Lung microvascular endothelial cell (primary cell): ENCODE measurements at places on chromosomes 6 and 20. TPM values are rescaled to one million over a fixed set of nuclear protein-coding genes. Genes with fewer than 3 reads are reported as not detected.

PRDM1 gene
- total RNA-seq = 0.40 and 1.3 TPM in 2 replicates

MATN4 gene
- not detected in 2 replicates for total RNA-seq

DNA sequence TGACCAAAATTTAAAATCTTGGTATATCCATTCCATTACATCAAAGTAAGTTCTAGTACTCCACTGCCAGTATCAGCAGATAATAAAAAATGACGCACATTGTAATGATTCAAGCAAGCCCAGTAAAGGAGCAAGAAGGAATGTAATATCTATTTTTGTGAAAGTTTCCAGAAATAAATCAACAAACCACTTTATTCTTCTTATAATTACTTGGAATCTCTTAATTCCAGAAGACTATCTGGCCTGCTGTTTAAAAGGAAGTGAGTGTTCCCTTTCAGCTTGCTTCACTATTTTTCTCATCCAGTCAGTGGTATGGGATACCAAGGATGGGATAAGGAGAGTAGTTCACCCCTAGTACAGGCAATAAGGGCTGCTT, 42.2 kb upstream of the DSE start:
- DNase-seq = no peak

DNA sequence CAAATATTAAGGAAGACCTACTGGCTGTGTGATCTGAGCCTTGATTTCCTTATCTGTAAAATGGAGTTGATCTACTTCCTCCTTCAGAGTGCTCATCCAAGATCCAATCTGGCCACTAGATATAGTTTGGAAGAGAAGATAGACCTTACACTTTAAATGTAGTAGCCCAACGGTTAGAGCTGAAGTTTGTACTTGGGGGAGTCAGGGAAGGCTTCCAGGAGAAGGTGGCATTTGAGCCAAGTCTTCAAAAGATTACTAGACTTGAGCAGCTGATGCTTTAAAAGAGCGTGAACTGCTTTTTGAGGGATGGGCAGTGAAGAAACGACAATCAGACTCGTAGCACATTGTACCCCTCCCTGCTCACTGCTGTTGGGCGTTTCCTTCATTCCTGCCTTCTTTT, 3.6 kb downstream of the LBP start:
- no peak for DNase-seq

GRCh38 chr20:37777012-37777950, 83.5 kb downstream of the CTNNBL1 start:
- DNase-seq = no peak

GRCh38 chr6:141726248-141726647, 406.5 kb upstream of the GJE1 start:
- DNase-seq = peak; percentile 31

DNA sequence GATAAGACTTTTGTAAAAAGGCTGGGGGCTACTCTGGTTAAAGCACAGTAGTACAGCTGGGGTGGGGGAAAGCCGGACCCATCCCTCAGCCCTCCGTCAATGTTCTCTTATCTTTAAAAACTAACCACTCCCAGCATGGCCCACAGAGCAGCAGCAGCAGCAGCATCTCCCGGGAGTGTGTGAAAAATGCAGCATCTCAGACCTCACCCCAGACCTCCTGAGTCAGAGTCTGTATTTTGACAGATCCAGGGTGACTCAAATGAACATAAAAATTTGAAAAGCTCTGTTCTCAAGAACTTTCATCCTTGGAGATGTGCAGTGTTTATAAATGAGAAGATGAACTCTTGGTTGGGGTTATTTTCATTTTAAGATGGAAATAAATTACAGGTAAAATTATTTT, 277.7 kb upstream of the ECI2 start:
- DNase-seq = no peak

DNA sequence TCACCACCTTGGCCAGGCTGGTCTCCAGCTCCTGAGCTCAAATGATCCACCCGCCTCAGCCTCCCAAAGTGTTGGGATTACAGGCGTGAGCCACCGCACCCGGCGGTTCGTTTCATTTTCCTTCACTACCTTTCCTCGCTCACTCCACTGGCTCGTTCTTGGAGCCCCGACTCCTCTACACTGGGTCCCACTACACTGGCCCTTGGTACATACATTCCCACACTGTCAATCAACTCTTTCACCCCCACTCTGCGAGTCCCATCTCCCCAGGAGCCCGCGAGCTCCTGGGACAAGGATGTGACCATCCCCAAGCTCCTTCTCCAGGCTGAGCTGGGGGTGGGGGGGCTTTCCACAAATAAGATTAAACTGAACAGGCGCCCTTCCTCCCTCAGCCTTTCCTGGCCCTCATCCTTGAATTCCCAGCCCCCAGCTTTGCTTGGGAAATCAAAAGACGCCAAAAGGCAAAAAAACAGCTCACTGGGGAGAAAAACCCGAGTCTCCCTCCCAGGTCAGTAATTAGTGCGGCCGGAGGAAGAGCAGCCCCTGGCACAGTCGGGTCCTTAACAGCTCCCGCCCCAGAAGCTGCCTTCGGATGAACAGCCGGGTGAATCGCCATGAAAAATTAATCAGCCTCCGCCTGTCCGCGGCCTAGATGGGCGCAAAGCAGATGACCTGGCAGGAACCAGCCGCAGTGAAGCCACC, 42.8 kb upstream of the LY86 start:
- DNase-seq = no peak
